ENCODE measurements at places on chromosomes 1 and 21.

DNA sequence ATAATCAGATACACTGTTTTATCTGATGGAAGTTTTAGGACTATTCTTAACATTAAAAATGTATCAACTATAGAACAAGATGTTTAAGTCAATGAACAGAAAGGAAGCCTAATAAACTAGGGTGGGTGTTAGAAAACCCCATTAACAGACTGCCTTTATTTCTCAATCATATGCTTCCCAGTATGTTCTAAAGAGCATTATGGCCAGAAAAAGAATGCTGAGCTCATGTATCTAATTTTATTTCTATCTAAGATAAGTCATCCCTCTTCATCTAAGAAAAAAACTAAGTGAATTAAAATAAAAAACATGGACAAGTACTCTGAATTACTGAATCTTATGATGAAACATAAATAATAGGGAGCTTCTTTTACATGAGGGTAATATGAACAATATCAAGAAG lies 86.5 kb upstream of the TTC39A start:
- no peak for DNase-seq

DNA sequence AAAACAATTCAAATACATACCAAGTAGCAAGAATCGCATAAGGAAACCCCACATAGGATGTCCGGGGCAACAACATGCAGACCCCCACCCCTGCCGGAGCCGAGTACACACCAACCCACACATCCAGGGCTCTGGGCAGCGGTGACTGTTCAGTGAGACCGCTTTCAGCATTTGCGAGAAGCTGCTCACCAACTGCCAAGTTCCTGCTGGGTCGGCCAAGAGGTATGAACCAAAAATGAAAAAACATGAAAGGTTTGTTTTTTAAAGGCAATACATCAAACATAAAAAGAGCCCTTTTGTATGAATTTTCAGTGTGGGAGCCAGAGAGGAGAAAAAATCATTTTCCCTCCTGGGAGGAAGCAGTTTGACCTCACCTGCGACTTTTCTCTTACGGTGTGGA lies 92.3 kb downstream of the SIM2 start:
- no peak for DNase-seq

GRCh38 chr1:179925922-179926849 lies 28.4 kb upstream of the CEP350 start:
- no peak for DNase-seq

DNA sequence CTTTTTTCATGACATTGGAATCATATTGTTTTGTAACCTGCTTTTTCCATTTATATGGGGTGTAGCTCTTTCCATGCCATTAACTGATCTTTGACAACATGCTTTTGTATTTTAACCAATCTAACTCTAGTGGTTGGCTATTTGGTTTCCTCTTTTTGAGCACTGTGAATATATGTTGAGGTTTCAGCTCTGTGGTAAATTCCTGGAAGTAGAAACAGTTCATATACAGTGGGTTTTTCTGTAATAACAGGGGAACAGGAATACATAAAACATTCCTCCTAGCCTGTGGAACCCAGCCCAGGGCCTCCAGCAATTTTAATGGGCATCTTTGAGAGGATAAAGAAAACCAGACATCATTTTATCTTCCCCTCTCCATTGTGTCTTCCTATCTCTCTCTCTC lies 17.4 kb downstream of the AZIN2 start:
- DNase-seq, result no peak

- DNase-seq, result peak; percentile 45
Measured at GRCh38 chr1:22275626-22276395, 132.9 kb upstream of the WNT4 start.

- DNase-seq, result no peak
Measured at GRCh38 chr21:28426545-28426944, 566.1 kb downstream of the LTN1 start.

DNA sequence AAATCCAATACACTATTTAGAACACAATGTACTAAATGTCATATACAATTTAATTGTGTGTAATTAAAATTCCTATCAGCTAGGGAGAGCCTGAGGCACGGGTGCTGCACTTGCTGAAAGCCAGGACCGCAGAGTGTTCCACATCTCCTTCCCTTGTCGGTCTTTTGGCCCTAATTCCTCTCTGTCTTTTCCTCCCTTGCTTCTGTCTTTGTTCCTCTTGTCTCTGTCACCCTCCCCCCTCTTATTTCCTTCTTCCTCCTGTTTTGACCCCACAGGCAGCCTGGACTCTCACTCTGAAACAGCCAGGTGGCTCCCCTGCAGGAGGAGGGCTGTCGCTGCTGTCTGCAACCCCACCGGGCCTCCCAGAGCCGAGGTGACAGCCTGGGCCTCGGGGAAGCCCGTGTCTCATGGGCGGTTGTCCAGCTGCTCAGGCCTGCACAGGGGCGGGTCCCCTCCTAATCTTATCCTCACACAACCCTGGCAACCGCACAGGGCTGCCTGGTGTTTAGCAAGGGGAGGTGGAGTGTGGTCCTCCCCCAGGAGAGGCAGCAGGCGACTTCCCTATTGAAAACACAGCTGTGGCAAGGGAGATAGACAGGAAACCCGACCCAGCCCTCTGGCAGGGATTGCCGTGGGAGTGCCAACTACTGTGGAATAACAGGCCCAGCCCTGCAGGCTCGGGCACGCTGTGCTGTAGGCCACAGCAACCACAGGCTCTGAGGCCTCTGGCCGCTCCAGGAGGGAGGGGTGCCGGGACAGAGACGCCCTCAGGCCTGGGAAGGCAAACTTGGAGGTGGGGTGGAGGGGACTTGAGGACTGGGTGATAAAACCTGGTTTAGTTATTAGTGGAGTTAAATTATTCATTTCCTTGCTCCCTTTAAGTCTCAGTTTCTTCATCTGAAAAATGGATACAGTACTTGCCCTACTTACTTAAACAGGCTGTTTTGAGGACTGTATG lies 68.8 kb upstream of the WDR26 start:
- DNase-seq, result no peak

DNA sequence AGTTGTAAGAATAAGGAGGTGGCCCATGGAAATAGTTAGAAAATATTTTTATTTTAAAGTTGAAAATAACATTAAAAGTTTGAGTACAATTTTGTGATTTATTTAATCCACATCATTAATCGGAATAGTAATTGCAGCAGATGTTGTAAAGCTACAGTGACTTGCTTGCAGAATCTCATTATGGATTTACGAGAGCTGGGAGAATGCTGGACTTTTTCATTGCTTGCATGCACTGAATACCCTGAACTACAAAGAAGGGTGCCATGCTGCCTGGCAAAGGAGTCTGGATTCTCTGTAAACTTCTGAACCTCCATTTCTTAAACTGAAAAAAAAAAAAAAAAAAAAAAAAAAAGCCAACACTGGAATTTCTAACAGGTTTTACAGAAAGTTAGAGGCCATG lies 26.5 kb downstream of the WDR64 start:
- DNase-seq, result no peak

GRCh38 chr1:110912784-110913183 lies 39.8 kb downstream of the CD53 start:
- DNase-seq, result no peak

DNA sequence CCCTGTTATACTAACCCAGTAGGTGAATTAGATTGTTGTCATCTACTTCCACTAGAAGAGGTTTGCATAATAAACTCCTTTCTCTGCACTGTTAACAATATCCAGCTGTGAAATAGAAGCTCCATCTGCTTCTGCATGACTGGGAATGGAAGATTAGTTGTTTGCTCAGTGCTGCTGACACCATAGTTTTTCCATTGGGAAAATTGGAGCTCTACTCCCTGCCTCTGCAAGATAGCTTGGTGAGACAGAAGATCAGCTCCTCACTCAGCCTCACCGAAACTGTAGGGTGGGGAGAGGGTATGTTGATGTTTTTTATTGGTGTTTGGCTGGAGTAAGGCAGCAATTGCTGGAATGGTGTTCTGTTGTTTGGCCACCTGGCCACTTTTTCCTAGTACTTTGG lies 331.6 kb upstream of the ADAMTS5 start:
- DNase-seq, result no peak
